ENCODE measurements at places on chromosomes 5 and 9.

DNA sequence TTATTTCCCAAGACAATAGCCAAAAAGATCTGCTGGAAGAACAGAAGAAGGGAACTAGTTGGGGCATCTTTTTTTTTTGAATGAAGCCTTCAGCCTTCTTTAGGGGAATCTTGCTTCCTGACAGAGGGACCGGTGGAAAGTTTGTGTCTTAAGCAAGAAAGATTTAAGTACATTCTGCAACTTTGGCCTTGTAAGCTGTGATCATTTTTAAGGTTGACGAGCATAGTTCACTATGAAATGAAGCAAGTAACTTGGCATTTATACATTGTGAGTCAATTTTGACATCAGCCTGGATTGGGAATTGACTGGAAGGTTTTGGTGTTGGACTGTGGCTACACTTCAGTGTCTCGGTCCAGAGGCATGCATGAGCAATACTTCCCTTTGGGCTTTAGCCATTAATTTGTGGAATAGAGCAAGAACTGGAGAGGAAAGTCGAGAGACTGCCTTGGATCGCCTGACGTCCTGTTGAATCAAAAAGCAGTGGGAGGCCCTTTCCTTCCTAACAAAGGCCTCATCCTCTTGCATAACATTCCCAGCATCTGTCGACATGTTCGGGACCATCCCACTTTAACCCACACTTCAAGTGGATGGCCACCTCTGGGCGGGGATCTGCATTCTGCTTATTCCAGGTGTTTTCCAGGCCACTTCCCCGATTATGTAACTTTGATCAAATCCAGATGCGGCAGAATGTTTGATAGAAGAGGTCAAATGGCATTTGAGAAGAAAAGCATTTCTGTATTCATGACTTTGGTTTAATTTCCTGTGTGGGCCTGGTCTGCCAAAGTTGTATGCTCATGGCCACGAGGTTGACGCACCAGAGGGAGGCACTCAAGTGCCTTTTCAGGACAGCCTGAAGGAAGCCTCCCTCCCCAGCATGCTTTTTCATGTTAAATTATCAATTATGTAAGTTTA is 12.5 kb downstream of the ABL1 start:
- no peak for DNase-seq

- DNase-seq = no peak
Measured at GRCh38 chr9:106864373-106865143, 1.6 kb downstream of the ZNF462 start.

DNA sequence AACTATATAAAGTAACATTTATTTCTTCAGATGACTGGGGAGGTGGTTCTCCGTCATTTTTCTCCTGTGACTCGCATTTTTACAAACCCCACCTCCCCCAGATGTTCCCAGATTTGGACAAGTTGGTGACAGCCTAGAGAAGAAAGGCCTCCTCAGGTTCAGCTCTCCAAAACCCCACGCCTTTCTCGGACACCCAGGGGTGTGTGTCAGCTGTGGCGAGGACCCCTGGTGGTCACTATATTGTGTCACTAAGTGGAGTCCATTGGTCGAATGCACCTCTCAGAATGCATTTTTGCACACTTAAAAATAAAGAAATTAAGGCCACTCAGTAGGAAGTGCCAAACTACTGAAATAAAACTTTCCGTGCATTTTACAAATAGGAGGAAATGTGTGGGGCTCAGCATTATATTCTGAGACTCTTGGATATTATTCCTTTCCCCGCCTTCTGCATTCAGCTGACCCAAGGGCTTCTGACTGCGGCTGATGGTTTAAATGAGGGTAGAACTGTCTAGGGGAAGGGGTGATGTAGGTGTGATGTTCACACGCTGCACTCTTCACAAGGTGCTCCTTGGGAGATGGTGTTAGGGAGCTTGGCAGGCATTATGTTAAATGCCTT is 47.6 kb downstream of the ACO1 start:
- no peak for DNase-seq

DNA sequence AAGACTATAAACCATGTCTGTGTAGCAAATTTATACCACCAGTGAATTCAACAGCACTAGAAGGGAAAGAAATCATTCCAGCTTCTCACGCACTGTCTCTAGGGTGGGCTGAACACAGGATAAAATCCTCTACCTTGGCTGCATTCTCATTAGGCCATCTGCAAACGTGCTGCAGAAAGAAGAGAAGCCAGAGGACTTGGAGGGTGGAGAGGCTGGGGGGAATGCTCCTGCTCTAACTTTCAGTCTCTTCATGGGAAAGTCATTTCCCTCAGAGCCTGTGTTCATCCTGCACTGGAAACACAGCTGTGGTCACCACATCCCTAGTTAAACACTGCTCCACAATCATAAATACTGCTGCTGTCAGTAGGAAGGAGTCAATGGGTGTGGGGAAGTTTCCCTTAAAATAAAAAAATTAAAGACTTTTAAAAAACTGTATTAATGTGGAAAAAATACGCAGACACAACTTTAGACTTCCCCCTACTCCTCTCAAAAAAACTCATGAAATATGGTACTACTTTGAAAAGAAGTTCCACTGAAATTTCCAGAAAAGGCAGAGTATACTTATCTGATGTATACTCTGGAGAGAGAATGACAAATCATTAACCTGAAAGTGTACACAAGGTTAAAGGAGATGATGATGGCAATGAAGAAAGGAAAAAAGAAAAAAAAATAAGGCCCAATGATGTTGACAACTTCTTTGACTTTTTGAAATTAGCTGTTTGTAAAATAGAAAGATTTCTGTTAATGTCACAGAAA is 46.8 kb downstream of the LHFPL2 start:
- no peak for DNase-seq

DNA sequence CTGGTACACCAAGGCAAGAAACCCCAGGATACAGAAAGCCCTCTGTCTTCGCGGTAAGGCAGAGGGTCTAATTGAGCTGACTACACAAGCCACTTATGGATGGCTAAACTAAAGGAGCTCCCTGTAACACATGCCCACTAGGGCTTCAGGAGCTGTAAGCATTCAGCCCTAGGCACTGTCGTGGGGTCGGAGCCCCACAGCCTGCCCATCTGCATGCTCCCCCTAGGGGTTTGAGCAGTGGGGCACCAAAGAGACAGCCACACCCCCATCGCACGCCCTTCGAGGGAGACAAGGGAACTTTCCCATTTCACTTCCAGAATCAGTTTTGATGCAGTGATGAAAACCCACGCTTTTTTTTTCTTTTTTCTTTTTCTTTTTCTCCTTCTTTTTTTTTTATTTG is 11.0 kb upstream of the MTMR12 start:
- DNase-seq = no peak

- no peak for DNase-seq
Measured at GRCh38 chr5:133709209-133709725, 96.9 kb upstream of the FSTL4 start.

- DNase-seq = no peak
Measured at GRCh38 chr9:121976751-121977150, 116.4 kb downstream of the TTLL11 start.

- DNase-seq = no peak
Measured at GRCh38 chr5:175738602-175739133, 80.8 kb downstream of the HRH2 start.

GRCh38 chr9:115978659-115979096 is 174.9 kb upstream of the PAPPA start:
- DNase-seq = no peak

Data from NT2/D1 (cell line).